CD4-positive, alpha-beta T cell treated with Interleukin-15 for 1 hour (primary cell): ENCODE measurements at places on chromosomes 6 and 20.

DNA sequence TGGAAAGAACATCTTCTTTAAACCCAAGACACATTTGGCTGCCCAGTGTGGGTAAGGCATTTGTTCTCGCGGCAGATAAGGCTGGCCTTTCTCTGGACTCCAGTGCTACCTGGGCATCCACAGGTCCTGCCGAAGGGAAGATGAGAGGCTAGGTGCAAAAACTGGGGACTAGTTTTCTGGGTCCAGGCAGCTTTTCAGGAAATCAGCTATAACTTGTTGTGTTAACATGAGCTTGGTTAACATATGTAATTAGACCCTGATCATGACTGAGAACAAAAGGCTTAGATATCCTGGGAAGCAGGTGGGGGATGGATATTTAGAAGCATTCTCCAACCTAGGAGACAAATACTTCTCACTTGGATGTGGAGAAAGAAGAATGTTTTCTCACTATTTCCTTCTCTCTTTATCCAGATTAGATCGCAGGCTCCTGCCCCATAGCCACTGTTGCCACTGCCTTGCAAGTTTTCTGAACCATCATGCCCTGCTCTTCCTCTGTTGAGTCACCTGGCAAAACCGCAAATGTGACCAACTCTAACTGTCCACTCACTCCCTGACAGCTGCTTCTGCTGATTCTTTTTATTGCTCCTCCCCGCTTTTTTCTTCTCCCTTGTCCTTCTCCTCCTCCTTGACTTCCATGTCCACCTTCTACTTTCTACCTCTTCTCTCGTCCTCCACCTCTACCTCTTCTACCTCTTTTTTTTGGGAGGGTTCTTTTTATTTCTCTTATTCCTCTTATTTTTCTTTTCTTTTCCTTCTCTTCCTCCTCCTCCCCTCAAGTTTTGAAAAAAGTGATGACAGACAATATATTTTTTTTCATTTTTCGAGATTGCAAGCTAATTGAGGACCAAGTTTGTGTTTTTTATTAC lies 258.1 kb downstream of the UTRN start:
- DNase-seq, result no peak

DNA sequence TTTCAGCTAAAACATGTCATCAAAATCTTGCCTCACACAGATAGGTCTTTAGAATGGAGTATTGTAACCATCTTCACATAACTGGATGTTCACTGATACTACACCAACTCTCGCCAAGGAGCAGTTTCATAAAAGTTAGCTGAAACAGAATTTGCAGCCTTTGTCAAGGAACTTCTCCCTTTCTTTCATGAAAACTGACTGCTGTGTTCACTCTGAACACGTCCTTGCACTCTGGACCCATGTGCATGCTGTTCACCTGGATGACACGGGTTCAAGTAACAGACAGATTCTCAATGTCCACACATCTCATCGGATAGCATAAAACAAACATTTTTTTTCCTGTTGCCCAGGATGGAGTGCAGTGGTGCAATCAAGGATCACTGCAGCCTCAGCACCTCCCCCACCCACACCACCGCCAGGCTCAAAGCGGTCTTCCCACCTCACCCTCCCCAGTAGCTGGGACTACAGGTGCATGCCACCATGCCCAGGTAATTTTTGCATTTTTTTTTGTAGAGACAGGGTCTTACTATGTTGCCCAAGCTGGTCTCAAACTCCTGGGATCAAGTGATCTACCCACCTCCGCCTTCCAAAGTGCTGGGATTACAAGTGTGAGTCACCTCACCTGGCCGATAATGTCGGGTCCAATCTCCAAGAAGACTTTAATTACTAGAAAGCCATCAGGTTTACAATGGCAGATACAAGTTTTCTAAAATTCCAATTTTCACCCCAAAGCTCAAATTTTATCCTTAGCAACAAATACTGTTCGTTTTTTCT lies 9.4 kb downstream of the DIDO1 start:
- no peak for DNase-seq

GRCh38 chr20:17662333-17663039 lies 19.6 kb downstream of the RRBP1 start:
- DNase-seq, result no peak

- no peak for DNase-seq
Observed at GRCh38 chr6:22424196-22424595, 127.4 kb upstream of the PRL start.

DNA sequence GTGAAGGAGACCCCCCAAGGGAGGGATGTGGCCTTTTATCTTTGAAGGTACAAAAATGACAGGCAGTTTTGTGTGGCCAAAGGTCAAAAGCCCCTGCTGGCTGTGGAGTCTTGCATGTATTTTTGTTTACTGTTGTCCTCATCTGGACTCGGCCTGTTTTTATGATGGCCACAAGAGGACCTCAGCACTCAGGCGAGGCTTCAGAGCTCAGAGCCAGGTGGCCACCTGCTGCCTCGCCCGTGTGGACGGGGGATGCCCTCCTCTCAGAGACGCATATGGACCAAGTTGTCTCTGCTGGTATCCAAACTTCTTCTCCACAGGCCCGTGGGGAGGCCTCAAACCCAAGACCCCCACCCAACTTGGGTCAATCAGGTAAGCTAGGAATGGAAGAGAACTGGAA lies 118.2 kb downstream of the DACT2 start:
- no peak for DNase-seq

- DNase-seq, result no peak
Observed at GRCh38 chr20:15031546-15032351, 694.3 kb upstream of the FLRT3 start.

DNA sequence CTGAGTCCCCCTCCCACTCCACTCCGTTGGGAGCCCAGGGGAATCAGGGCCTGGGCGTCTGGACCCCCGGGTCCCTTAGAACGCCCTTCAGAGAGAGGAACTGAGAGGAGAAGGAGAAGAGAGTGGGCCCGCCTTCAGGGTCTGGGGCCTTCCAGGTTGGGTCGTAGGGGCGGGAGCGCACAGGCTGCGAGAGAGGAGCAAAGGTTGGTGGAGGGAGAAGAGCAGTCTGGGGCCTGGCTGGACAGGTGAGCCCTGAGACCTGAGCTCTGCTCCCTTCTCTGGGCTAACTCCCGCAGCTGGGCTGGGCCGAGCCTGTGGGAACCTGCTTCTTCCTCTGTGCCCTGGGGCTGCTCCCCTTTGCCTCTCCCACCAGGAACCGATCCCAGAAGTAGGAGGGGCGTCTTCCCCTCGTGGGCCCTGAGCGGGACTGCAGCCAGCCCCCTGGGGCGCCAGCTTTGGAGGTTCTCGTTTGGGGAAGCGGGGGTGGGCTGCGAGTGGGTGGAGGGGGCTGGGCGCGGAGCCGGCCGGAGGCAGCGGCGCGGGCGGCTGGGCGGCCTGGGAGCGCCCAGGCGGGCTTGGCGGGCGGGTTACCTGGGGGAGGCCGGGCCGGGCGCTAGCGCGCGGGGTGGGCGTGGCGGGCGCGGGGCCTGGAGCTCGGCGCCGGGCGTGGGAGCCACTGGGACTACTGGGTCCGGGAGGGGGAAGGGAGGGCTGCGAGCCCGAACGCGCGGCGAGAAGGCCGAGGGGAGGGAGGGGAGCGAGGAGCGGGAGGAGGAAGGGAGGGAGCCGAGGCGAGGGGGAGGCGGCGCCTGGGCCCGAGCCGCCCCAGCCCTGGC lies at the start of gene DDR1:
DDR1 (plus strand) TSS at position 835 of the 836 bp plus-strand sequence. CDS start 4,211 bp downstream, outside the sequence.
- DNase-seq, result peak; percentile 39

- DNase-seq, result no peak
Observed at GRCh38 chr20:50429412-50429811, 80.8 kb upstream of the PTPN1 start.

GRCh38 chr20:32205110-32205842 lies 2.3 kb downstream of the PLAGL2 start:
- no peak for DNase-seq

DNA sequence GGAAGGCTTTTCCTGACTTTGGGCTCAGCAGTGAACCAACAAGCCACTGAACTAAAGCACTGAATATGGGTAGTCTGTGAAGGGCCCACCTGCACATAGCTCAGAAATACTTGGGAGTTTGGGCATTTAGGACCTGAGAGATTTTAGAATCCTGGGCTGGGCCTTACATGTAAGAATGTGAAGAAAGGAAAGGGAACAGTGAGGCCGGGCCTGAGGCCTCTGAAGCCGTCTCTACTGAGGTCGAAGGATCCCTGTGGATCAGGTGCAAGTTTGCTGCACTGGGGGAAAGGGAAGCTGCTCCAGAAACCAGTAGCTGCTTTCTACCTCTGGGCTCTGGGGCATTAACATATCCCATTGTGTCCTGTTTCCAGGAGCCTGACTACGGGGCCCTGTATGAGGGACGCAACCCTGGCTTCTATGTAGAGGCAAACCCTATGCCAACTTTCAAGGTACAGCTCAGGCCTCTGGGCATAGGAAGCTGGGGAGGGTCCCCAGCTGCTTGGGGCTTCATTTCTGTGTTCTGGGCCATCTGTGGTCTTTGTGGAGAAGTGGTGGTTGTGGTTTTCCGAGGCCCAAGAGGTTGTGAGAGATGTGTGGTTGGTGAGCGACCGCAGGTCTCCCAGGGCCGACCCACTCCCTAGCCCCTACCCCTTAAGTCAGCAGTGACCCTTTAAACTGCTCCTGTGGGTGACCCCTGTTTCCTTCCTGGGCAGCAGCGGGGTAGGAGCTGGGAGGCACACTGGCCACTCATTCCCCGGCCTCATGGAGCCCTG lies 30.3 kb downstream of the PLCG1 start:
- DNase-seq, result peak; percentile 15

DNA sequence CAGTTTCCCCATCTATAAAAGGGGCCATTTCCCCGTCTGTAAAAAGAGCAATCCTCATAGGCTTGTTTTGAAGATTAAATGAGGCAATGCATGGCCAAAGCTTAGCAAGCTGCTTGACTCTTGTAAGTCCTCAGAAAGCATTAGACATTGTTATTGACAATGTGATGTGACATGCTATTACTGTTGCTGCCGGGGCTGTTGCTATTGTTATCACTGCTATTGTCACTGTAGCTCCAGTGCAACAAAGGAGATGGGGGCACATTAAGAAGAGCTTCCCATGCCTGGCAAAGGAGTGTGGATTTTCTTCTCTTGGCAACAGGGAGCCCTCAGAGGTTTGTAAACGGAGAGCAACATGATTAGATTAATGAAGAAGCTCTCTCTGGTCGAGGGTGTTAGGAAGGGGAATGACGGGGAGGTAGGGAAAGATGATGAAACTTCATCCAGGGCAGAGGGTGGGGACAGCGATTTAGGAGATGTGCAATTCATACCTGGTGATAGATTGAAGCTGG lies 33.1 kb upstream of the FAM83D start:
- no peak for DNase-seq

DNA sequence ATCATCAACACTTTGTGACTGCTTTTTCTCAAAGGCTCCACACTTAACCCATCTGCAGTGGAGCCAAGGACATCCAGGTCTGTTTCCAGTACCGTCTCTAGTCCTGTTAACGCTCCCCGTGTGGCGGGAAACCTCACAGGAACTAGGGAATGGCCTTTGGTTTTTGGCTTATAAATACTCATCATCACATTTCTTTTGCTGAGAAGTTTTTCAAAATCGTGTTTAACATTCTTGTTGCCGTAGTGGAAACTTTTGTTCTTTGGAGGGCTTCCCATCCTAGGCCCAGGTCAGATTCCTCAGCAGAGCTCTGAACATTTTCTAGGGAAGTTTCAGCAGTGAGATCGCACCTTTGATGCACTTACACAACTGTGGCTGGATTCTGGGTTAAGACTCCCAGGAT lies 24.6 kb downstream of the DAAM2 start:
- no peak for DNase-seq

GRCh38 chr6:159985296-159985945 lies 16.5 kb downstream of the IGF2R start:
- DNase-seq, result no peak

DNA sequence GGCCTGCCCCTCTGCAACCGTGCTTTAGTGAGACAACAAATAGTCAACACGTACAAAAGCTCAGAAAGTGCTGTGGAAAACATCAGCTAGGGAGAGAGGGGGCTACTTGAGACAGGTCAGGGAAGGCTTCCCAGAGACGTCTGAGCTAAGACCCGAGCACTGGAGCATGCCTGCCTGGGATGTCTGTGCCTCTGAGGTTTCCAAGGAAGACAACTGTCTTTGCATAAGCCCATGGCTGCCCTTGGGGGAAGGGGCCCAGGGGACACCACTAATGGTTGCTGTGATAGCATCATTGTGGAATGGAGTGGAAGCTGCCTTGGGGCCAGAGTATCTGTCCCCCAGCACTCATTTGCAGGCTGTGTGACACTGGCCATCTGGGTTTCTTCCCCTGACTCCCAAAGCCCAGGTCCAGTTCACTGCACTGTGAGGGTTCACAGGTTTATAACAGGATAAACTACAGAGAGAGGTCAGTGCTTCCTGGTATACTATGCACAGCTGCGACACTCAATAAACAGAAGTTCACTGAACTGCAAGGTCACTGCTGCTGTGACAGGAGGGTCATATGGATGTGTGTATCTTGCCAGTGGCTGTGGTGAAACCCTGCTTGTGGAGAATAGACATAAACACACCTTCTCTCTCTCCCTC lies 1.5 kb upstream of the ARFGEF2 start:
- DNase-seq, result peak; percentile 36

GRCh38 chr6:31466466-31466865 lies 31.5 kb upstream of the MICB start:
- no peak for DNase-seq

GRCh38 chr20:61662968-61663331 lies 402.7 kb downstream of the TAF4 start:
- no peak for DNase-seq

DNA sequence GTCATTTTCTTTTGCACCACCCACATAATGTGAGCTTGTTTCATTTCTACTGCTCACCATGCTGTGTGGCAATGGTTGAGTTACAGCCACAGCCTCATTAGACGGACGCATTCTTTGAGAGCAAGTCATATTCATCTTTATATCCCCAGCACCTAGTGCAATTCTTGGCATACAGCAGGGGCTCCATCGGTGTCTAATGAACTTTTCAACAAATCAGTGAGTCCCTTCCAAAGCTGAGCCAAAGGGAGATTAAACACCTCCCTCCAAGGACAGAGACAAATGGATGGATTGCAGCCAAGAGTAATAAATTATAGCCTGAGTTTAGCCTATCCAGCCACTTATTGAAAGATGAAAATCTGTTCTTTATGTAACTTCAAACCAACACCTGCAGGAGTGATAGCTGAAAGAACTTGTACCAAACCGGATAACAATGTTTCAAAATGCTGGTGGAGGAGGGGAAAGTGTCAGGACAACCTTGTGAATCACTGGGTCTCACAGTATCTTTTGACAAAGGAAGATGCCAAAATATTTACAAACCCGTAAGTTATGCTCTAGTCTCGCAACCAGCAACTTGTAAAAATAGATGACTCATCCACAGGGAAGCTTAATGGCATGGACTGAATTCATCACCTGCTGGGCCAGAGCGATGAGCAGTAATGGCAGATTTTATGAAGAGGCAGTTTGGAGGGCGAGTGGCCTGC lies 139.0 kb downstream of the PXDC1 start:
- DNase-seq, result no peak

DNA sequence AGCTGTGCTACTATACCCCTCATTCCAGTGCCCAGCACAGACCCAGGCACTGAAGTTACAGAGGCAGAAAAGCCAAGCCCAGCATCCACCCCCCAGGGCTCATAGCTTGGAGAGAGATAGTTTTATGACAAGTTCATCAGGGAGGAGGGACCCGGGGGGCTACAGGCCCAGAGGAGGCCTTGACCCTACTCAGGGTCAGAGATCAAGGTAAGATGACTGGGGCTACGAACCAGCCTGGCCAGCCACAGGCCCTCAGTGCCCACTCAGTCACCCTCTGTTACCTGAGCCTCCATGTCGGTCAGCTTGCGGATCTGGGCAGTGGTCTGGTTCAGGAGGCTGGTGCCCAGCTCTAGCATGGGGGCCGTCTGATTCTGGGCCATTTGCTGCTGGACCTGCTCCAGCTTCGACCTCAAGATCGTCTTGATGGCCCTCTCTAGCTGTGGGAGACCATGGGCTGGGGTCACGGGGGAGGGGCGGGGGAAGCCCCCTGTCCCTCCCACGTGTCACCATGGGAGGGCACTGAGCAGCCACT lies 26.1 kb downstream of the ANGPT4 start:
- DNase-seq, result no peak

- DNase-seq, result no peak
Observed at GRCh38 chr6:68876792-68877493, 241.9 kb downstream of the ADGRB3 start.
